ENCODE measurements at places on chromosomes 16 and 17. TPM values are rescaled to one million over a fixed set of nuclear protein-coding genes. Genes with fewer than 3 reads are reported as not detected.

PRRT2 gene
- 0.83 TPM for total RNA-seq

ZNF232 gene
- 9.5 TPM for total RNA-seq

GCGR gene
- total RNA-seq: not detected

HOXB4 gene
- 2.3 TPM for total RNA-seq

APOH gene
- total RNA-seq: not detected

GRCh38 chr16:8583199-8583598 lies 7.1 kb downstream of the TMEM114 start:
- H3K4me3 ChIP-seq: no peak overlapping the region
- H3K27me3 ChIP-seq: peaks cover 22% of the 10 kb centered on the region
- H3K36me3 ChIP-seq: no peaks in the 10 kb centered on the region
- no peak for DNase-seq
- no peak overlapping the region for H3K27ac ChIP-seq

DNA sequence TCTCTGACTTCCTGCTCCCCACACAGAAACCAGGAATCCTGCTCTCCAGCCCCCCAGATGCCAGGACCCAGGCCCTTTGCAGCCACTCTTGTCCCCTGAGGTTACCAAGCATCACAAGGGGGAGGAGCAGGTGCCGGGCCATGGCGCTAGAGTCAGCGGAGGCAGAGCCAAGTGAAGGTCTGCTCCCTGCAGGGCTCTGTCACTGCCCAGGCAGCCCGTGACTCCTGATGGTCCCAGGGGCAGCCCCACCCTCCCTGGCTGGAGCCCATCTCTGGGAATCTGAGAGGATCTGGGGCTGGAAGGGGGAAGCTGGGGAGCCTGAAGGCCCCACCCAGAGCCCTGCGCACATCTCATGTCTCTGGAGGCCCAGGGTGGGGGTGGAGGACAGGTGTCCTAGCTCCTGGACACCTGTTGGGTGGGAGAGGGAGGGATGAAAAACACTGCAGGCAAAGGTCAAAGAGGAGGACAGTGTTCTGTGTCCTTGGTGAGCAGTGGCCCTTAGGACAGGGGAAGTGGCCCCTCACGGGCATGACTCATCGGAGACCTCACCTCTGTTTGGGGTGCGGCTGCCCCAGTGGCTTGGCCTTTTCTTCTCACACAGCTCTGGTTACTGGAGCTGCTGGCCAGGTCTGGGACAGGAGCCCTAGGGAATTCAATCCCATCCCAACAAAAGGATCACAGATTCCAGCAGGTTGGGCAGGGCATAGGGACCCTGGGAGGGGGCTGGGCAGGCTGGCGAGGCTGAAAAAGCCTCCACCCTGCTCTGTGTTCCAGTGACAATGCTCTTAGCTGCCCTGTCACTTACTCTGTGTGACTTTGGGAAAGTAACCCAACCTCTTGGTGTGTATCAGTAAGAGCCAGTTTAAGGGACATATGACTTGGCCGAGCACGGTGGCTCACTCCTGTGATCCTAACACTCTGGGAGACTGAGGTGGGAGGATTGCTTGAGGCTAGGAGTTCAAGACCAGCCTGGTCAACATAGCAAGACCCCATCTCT lies at the start of gene PRSS36:
PRSS36 (minus strand) TSS at position 173 of the 997 bp plus-strand sequence; CDS start at position 142, 31 bp downstream.
- H3K27ac ChIP-seq: no peak within 1 kb of the TSS
- H3K27me3 ChIP-seq: no peaks in the 10 kb centered on the region
- H3K4me3 ChIP-seq: no peak within 1 kb of the TSS
- DNase-seq: no peak
- no peaks in the 10 kb centered on the region for H3K4me1 ChIP-seq
- no peaks in the 10 kb centered on the region for H3K36me3 ChIP-seq

GRCh38 chr17:4823373-4824089 lies 9.6 kb upstream of the MINK1 start:
- no peak overlapping the region for H3K4me3 ChIP-seq
- H3K27ac ChIP-seq: no peak overlapping the region
- no peaks in the 10 kb centered on the region for H3K4me1 ChIP-seq
- peaks cover 1% of the 10 kb centered on the region for H3K36me3 ChIP-seq

DNA sequence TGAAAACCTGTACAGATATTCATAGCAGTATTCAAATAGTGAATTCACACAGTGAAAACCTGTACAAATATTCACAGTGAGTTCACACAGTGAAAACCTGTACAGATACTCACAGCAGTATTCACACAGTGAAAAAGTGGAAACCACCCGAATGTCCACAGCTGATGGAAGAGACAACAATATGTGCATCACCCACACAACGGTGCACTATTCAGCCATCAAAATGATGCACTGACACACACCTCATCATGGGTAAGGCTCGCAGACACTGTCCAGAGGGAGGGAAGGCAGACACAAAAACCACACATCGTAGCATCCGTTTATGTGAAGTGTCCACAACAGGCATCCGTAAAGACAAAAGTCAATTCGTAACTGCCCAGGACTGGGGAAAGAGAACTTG lies 100.9 kb downstream of the VPS53 start:
- no peaks in the 10 kb centered on the region for H3K27me3 ChIP-seq
- H3K4me1 ChIP-seq: no peaks in the 10 kb centered on the region
- peak overlapping the region; percentile 47 for H3K27ac ChIP-seq
- peaks cover 7% of the 10 kb centered on the region for H3K36me3 ChIP-seq

GRCh38 chr16:125011-125410 lies 13.5 kb downstream of the NPRL3 start:
- H3K4me3 ChIP-seq: no peak overlapping the region
- no peak for DNase-seq
- H3K36me3 ChIP-seq: peaks cover 5% of the 10 kb centered on the region
- no peaks in the 10 kb centered on the region for H3K27me3 ChIP-seq
- H3K4me1 ChIP-seq: peaks cover 6% of the 10 kb centered on the region

GRCh38 chr17:16217002-16217635 lies at the start of gene PIGL:
TSS of gene PIGL (plus strand) at chr17:16217210. CDS start at chr17:16217227, 17 bp downstream.
- H3K36me3 ChIP-seq: peaks cover 2% of the 10 kb centered on the region
- H3K4me3 ChIP-seq: peak within 1 kb of the TSS; percentile 99
- peak; percentile 95 for DNase-seq
- H3K4me1 ChIP-seq: peaks cover 39% of the 10 kb centered on the region
- peak within 1 kb of the TSS; percentile 95 for H3K27ac ChIP-seq

DNA sequence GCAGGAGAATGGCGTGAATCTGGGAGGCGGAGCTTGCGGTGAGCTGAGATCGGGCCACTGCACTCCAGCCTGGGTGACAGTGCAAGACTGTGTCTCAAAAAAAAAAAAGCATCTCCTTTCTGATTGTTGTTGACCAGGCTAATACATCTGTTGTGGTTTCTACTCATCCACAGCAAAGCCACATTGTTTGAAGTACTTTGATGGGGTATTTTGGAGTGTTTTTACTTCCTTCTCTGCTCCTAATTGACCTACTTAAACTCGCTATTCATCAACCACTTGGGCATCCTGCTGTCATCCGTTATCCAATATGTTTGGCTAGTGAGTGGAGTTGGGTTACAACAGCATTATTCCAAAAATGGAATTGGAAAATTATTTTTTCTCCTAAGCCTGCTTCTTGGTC lies 3.5 kb upstream of the CDC27 start:
- H3K4me3 ChIP-seq: no peak overlapping the region
- H3K27me3 ChIP-seq: no peaks in the 10 kb centered on the region
- DNase-seq: no peak
- peaks cover 6% of the 10 kb centered on the region for H3K36me3 ChIP-seq

DNA sequence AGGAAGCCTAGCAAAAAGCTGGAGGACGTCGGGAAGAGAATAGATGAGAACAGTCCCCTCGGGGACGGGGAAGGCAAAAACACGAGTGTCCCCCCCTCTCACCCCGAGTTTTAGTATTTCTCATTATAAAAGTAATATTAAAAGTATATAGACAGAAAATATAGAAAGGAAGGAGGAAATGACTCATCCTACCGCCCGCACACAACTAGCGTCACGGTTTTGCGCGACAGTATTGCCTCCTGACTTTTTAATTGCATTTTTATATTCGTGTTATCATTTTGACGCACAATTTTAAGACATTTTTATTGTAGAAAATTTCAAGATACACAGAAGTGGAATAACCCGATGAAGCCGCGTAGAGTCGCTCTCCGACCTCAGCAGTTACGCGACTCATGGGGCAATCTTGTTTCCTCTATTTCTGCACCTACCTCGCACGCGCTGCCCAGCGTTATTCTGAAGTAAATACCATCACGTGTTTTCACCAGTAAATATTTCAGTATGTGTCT lies 652 bp upstream of the SLC25A19 start:
- peaks cover 29% of the 10 kb centered on the region for H3K4me1 ChIP-seq
- H3K27ac ChIP-seq: peak overlapping the region; percentile 100
- peak; percentile 91 for DNase-seq
- H3K27me3 ChIP-seq: no peaks in the 10 kb centered on the region
- H3K36me3 ChIP-seq: peaks cover 19% of the 10 kb centered on the region

GRCh38 chr17:45050481-45051059 lies 862 bp downstream of the DCAKD start:
- peak overlapping the region; percentile 82 for H3K4me3 ChIP-seq
- DNase-seq: peak; percentile 66
- H3K27ac ChIP-seq: peak overlapping the region; percentile 93
- peaks cover 19% of the 10 kb centered on the region for H3K36me3 ChIP-seq
- no peaks in the 10 kb centered on the region for H3K27me3 ChIP-seq
- H3K4me1 ChIP-seq: peaks cover 39% of the 10 kb centered on the region

Measured in activated naive CD4-positive, alpha-beta T cell treated with anti-CD3 and anti-CD28 coated beads for 36 hours (primary cell).